ENCODE measurements at places on chromosomes 12 and 14. TPM values are rescaled to one million over a fixed set of nuclear protein-coding genes. Genes with fewer than 3 reads are reported as not detected.
A peak's percentile ranks its signal among the peaks of the same experiment; 100 is the strongest.

GRCh38 chr14:76498463-76498935 lies 122.6 kb downstream of the ESRRB start:
- no peak for ATAC-seq

DNA sequence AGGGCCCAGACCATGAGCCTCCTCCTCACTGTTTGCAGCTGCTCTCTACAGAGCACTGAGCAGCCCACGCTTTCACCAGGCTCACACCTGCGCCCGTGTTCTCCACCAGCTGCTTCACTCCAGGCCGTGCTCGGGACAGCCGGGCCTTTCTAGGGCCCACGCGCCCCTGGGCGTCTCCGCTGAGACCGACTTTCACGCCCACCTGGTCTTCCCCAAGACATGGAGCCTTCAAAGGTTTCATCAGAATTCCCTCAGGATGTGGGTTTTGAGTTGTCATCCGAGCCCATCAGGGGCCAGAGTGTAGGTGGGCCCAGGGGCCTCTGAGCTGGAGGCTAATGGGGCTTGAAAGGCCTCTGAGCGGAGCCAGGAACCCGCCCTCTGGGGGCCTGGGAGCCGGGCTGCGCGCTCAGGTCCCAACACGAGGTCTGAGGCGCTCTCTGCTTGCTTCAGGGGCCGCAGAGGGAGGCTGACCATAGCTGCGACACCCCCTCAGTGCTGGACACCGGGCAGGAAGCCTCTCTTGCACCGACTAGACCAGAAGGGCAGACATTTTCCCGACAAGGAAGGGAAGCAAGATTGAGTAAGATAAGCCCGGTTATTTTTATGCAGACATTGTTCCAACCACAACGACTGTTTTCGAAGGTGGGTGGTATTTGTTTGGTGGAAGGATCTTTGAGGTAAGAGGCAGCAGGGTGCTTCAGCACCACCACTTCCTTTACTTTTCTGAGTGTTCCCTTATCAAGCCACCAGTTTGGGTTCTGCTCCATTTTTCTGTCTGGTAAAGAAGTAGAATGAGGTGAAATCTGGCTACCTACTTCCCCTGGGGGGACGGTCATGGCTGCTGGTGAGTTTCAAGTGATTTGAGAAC lies 125.0 kb upstream of the FUT8 start:
- peak; percentile 31 for ATAC-seq

DNA sequence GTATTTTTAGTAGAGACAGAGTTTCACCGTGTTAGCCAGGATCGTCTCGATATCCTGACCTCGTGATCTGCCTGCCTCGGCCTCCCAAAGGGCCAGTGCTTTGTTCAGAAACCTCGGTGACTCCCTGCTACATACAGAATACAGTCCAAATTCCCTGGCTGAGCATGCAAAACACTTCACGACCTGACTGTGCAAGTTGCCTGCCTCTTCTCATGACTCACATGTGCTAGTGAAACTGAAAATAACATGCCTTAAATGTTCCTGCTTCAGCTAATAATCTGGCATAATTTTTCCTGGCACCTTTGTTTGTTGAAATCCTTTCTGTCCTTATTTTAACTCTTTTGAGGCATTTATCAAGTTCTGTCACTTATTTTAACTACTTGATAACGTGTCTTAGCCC lies 8.2 kb downstream of the DMAC2L start:
- peak; percentile 84 for ATAC-seq

GRCh38 chr12:113276946-113277500 lies 55.8 kb downstream of the TPCN1 start:
- no peak for ATAC-seq

- no peak for ATAC-seq
These were observed 6.9 kb upstream of the LYZ start for GRCh38 chr12:69341328-69341727.

GRCh38 chr14:59679872-59680271 lies 103.3 kb upstream of the CCDC175 start:
- ATAC-seq: no peak

- no peak for ATAC-seq
These were observed 481.5 kb downstream of the NPAS3 start for GRCh38 chr14:33420051-33420627.

- ATAC-seq: no peak
These were observed 1.1 kb downstream of the IFI27L2 start for GRCh38 chr14:94128216-94128839.

DNA sequence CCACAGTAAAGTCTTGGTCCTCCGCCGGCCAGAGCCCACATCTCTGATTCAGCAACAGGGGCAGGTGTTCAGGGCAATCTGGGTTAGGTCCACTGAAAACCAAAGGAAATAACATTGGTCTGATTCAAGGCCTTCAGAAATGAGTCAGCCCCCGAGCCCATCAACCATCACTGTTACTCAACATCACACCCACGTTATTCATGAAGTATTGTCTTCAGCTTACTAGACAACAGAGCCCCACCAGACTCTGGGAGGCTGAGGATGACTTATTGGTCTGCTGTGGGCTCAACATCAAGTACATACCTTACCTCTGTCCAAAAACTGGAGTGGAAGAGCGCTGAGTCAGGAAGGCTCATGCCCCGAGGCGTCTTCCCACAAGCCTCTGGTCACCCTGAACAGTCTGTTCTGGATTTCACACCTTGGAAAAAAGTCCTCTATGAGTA lies 97.5 kb downstream of the ZFP36L1 start:
- ATAC-seq: peak; percentile 95

- ATAC-seq: peak; percentile 63
These were observed 61.3 kb downstream of the ARF6 start for GRCh38 chr14:49954171-49954631.

DNA sequence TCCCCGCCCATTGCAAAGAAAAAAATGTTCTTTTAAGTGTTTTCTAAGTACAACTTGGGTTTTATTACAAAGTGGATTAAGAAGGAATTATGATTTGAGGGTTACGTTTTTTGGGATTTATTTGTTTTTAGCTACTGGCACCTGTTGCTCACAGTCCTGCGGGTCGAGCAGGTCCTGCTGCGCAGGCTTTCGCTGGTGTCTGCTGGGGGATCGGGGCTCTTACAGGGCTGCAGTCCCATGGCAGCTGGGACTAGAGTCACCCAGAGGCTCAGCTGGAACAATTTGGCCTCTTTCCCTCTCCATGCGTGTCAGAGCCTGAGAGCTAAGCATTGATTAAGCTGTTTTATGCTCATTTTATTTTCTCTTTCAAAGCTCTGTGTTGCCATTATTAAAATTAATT lies 55.6 kb upstream of the DYNC1H1 start:
- ATAC-seq: no peak

- no peak for ATAC-seq
These were observed 214.2 kb downstream of the ADAMTS20 start for GRCh38 chr12:43337571-43338444.

DNA sequence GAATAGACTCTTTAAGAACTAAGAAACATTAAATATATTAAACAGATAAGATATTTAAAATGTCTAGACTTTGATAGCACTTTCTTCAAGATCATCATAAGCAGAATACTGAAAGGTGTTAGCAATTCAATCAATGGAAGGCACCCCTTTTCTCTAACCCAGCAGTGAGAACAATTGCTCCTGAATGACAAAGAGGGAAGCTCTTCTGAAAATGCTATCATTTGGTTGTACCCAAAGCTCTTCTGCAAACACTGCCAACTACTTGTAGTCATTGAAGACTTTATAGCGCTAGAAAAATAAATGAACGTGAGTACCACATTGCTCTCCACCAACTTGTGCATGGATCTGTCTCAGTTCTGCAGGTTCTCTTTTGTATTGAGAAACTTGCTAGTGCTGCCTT lies 62.2 kb upstream of the LMO3 start:
- ATAC-seq: no peak

DNA sequence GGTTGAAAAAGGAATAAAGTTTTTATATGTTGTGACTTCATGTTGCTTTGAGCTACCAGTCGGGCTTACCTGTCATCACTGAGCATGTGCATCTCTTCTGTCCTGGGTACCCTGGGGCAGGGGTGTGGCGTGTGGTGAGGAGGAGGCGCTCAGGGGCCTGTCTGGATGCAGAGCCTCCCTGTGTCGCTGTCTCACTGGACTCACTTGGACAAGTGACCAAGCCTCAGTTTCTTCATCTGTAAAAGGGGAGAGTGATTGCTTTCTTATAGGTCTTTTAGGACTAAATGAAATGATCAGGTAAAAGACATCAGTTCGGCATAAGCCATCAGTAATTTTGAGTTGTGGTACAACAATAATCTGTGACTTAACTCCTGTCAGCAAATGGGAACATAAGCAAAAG lies 22.1 kb downstream of the ATP6V0A2 start:
- no peak for ATAC-seq

DNA sequence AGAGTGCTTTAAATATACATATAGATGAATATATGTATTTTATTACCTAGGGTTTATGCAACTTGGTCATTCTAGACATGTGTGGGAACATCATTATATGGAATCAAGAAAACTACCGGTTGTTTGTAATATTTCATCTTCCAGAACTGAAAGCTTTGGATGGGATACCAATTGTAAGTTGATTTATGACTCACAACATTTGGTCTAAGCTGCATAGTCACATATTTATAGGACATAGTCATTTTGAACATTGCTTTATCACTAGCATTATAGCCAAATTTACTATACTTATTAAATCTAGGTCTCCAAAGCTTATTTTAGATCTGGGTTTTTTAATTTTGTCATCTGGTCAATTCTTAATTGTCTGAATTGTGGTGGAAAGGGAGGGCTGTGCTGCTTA lies 83.7 kb upstream of the PCNX4 start:
- ATAC-seq: no peak

DNA sequence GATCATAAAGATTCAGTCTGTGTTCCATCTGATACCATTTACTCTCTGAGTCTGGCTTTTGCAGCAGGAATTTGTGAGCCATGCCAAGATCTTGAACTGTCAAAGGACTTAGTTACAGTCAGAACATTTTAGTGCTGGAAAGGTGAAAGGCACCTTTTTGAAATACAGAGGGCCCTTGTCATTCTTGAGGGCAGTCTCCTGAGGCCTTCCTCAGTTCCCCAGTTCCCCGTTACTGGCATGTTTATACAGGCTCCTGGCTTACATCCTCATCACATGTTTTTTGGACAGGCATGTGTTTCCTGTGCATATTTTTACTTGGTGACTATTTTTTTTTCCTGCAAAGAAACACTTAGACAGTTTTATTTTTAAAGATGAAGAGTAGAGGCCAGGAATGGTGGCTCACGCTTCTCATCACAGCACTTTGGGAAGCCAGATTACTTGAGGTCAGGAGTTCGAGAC lies 21.0 kb downstream of the CFAP54 start:
- peak; percentile 45 for ATAC-seq

GRCh38 chr14:52439476-52439875 lies 112.8 kb downstream of the TXNDC16 start:
- ATAC-seq: no peak

- no peak for ATAC-seq
These were observed 107.8 kb downstream of the GCH1 start for GRCh38 chr14:54794796-54795195.

DNA sequence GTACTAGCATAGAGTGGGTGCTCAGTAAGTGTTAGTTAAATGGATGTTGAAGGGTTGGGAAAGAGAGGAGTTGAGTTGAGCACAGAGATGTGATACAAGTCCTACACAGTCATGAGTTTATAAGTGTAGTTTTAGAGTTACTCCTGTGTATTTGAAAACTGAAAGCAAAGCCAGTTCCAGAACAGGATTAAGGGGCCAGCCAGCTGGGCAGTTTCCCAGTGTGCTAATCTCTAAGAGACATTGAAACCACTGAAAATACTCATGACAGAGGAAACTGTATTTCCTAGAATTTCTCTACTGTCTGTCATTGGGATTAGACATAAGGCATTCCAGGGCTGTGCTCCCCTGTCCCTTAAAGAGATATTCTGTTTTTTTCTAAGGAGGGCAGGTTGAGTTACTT lies 101.0 kb downstream of the DERA start:
- ATAC-seq: peak; percentile 29

GRCh38 chr14:24943024-24943423 lies 106.9 kb downstream of the STXBP6 start:
- no peak for ATAC-seq

DNA sequence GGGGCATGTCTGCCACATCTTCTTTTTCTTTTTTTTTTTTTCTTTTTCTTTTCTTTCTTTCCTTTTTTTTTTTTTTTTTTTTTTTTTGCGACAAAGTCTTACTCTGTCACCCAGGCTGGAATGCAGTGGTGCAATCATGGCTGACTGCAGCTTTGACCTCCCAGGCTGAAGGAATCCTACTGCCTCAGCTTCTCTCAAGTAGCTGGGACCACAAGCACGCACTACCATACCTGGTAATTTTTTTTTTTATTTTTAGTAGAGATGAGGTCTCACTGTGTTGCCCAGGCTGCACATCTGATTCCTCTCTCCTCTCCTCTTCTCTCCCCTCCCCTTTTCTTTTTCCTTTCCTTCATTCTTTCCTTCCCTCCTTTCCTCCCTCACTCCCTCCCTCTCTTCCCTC lies 18.5 kb downstream of the SLC15A5 start:
- no peak for ATAC-seq

DNA sequence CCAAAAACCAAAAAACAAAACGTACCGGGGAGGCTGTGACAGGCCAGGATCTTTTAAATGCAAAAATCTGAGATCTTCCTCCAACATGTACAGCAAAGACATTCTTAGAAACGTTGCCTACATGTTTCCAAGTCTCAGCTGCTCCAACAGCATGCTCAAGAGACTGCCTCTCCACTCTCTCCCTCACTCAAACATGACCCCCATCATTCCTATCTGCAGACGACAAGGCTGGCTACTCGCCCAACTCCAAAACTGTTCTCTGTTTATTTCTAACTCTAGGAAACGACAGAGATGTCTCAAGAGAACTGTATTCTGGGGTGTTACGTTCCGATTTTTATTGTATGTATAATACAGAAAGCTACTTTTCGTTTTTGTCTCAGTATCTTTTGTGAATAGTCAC lies 57.5 kb upstream of the TMCC3 start:
- no peak for ATAC-seq

- no peak for ATAC-seq
These were observed 243.7 kb upstream of the FAR2 start for GRCh38 chr12:28905220-28905955.

DNA sequence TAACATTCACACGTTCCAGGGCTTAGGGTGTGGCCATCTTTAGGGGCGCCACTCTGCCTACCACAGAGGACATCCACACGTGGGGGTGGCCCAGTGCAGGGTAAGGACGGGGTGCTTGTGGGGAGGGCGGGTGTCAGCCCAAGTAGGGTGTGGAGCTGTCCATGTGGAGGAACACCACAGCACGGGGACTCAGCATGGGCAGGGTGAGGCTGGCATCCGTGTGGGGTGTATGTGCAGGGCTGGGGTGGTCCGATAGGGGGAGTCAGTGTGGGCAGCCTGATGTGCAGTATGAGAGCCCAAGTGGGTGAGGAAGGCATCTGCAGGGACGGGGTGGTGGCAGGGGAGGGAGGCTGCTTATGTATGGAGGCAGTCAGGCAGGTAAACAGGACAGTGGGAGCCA lies 17.7 kb downstream of the PSMC1 start:
- ATAC-seq: peak; percentile 34

- ATAC-seq: no peak
These were observed 50.2 kb downstream of the FOXN4 start for GRCh38 chr12:109258607-109259544.

ZCRB1 gene
- total RNA-seq: 36.3 TPM

SOX5 gene
- 0.48 TPM for total RNA-seq

OTOGL gene
- total RNA-seq: 0.04 TPM

POTEG gene
- not detected for total RNA-seq

SYCP3 gene
- 0.12 TPM for total RNA-seq

RAPGEF3 gene
- total RNA-seq: 16.5 TPM

PLCZ1 gene
- total RNA-seq: not detected
